ENCODE measurements at places on chromosomes 3 and 15.

- no peak for DNase-seq
These were observed 552.4 kb downstream of the VGLL3 start for GRCh38 chr3:86438544-86438943.

- no peak for DNase-seq
These were observed 88.2 kb upstream of the TSC22D2 start for GRCh38 chr3:150319900-150320299.

DNA sequence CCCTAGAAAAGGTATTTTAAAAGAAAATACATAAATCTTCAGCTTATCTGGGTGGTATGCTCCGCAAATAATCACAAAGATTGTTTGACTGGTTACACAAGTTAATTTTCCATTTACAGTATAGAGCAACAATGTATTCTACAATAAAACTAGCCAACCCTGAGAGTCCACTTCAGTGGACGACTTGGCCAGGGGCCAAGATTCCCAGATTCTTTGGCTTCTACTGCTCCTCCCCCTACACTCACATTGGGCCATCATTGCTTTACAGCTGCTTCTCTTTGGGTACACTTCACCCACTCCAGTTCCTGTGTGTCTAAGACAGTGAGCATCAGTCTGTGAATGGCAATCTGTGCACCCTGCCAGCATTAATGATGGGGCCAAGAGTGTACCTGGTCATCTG, 17.2 kb upstream of the PRICKLE2 start:
- no peak for DNase-seq

- DNase-seq, result no peak
These were observed 5.7 kb upstream of the CNTN6 start for GRCh38 chr3:1087066-1087560.

GRCh38 chr3:66536791-66537190, 36.0 kb upstream of the LRIG1 start:
- no peak for DNase-seq

- DNase-seq, result no peak
These were observed 77.8 kb downstream of the DCLK3 start for GRCh38 chr3:36686516-36686915.

DNA sequence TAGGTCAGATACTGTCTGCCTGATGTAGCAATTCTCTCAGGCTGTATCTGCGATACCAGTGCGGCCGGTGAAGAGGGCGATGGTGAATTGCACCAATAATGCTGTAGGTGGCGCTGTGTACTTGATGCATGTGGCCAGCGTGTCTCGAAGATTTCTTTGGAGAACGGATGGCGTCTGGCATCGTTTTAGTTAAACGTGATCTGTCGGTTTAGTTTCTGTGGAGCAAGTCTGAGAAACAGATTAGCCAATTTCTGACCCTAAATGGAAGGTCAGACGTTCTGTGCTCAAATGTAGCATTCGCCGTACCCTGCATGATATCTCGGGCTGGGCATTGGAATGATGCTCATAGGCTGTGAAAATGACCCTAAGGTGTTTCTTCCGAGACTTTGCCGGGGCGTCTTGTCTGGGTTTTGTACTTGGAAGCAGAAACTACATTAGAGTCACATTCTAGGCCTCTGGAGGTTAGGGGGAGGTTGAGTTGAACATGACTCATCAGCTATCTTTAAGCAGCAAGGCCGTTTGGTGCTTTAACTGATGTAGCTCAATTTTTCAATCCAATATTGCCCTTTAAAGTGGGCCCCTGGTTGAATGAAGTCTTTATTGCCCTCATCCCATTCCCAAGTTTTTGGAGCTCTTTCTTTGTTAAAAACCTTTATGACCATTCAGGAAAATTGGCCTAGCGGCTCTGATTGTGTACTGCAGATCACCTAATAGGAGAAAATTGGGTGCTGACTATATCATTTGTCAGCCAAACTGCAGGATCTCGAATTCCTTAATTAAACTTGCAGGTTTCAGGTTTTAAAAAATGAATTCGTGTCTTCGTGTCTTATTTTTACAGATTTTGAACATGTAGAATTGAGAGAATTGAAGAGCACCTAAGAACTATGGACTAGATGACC, 80.0 kb downstream of the SQOR start:
- peak; percentile 22 for DNase-seq

DNA sequence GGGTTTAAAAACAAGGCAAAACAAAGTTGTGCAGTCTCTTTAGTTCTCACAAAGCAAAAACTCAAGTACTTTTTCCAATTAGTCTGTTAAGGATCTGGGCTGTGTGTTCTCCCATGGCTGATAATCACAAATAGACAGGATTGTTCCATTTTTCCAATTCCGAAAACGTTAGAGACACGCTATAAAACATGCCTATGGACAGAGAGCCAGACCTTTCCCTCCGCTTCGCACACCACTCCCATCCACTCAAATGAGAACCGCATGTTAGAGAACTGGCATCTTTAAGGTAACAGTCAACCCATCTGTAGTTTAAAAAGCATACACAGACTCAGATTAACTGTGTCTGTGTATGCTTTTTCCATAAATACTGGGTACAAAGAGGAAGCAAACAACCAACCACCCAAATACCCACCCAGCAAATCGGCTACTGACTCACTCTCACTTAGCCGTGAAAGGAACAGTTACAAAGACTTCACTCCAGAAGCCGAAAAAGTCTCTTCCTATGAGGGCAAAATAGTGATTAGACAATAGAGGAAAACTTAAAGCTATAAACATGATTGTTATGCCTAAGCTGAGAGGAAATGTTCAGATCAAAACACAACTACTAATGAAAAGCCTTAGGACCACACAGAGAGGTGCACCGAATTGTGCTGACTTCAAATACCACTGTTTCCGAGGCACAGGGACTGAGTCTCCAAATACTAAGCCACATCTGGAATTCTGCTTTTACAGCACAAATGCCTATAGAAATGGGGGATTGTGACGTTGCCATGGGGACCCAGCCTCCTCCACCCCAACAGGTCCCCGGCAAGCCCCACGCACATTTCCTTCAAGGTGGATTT, 36.1 kb downstream of the IL17RD start:
- no peak for DNase-seq

DNA sequence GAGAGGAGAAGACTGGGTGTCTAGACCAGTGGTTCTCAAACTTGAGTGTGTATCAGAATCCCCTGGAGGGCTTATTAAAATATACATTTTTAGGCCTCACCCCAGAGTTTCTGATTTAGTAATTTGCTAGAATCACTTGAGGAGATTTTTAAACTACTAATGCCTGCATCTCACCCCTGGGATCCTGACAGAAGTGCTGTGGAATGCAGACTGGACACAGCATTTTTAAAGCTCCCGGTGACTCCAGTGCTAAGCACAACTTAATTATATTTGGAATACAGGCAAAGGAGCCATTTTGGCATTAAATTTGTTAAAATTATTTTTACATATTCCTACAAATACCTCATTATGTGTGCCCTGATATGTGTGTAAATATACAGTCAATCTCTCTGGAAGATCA, 26.7 kb upstream of the COL6A6 start:
- DNase-seq, result no peak

DNA sequence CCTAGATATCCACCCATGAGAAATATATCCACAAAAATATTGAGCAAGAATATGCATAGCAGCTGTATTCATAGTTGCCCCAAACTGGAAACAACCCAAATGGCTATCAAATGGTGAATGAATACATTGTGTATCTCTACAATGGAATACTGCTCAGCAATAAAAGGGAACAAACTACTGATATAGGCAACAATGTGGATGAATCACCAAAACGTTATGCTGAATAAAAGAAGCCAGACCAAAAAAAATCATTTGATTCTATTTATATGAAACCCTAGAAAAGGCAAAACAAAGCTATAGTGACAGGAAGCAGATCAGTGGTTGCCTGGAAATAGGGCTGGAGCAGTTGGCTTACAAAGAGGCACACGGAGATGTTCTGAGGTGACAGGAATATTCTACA, 15.5 kb upstream of the CMTM7 start:
- no peak for DNase-seq

DNA sequence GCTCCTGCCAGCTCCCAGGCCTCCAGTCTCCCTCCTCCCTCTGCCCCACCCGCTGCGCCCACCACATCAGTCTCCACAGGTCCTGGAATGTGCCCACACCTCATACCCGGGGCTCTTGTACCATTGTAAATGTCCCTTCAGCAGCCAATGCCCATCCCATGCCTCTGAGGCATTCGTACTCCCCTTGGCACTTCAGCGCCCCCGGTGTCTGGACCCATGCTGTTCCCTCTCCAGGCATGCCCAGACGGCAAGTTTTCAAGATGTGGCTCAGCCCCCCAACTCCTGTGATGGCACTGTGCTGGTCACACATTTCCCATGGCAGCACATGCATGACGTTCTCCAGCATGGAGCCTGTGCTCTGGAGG, 13.3 kb downstream of the PLXND1 start:
- DNase-seq, result no peak

GRCh38 chr15:69457304-69458280, 5.0 kb downstream of the RPLP1 start:
- no peak for DNase-seq

- no peak for DNase-seq
These were observed 381.5 kb upstream of the C2CD4B start for GRCh38 chr15:62546628-62547027.

DNA sequence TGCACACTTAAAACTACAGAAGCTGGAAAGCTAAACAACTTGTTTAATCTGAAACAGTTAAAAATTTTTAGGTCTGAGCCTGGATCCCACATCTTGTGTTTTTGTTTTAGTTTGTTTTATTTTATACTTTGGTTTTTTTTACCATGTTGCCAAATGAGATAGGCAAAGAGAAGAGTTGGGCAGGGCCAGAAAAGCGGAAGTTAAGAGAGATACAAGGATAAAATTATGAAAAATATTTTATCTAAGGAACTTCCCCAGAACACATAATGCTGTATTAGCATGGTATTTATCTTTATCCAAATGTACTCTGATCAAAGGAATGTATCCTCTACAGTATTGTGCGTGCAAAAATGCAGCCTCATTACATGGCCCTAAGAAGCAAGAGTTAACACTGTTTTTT, 50.7 kb downstream of the PROS1 start:
- DNase-seq, result no peak

- DNase-seq, result no peak
These were observed 730.2 kb upstream of the DPPA4 start for GRCh38 chr3:110067527-110067926.

GRCh38 chr3:41684797-41685735, 276.8 kb downstream of the ULK4 start:
- no peak for DNase-seq

DNA sequence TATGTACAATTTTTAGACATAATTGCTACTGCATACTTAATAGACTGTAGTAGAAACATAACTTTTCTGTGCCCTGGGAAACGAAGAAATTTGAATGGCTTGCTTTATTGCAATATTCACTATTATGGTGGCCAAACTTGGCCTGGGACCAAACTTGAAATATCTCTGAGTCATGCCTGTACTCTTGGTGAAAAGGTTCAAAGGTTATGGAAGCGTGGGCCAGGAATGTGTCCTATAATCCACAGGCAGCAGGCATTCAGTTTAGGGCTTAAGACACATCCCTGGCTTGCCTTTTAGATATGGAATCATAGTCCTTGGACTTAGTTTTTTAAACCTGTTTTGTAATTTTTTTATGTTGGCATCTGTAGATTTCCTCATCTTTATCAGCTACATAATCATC, 124.3 kb downstream of the LRIG1 start:
- DNase-seq, result no peak

GRCh38 chr3:1808590-1808989, 290.1 kb upstream of the CNTN4 start:
- no peak for DNase-seq

- DNase-seq, result no peak
These were observed 57.3 kb downstream of the SLC4A7 start for GRCh38 chr3:27426926-27427325.

DNA sequence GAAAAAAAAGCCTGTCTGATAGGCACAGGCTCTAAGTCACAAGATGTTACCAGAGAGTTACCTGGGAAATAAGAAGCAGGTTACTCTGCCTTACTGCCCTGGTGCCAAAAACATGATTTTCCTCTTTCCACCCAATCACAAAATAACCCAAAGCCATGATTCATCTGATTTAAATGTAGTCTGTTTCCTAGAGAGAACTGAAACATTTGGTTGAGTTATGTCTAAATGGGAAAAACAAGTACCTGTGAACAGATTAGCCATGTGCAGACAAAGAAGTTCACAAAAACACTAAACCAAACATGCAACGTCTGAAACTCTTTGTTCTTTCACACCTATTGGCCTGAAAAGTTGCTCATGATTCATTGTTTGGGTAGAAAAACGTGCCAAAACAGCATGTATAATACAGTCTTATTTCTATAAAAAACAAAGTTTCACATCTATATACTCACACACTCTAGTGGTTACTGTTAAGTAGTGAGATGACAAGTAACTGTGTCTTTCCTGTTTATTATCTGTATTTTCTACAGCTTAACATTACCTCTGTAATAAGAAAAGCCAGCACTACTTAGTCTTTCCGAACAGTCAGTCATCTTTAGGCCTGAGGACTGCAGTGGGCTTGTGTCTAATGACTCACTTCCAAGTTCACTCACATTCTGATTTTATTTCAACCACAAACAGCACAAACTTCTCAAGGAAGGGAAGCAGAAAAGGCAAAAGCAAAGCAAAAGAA, 30.2 kb downstream of the FAM174B start:
- no peak for DNase-seq

GRCh38 chr15:39302936-39303335, 277.9 kb upstream of the THBS1 start:
- DNase-seq, result no peak

- DNase-seq, result no peak
These were observed 3.5 kb downstream of the LRRC15 start for GRCh38 chr3:194365978-194366490.

- DNase-seq, result no peak
These were observed 72.1 kb downstream of the TLE3 start for GRCh38 chr15:70025413-70026296.

- no peak for DNase-seq
These were observed 1.9 kb upstream of the DLG1 start for GRCh38 chr3:197300361-197300760.

DNA sequence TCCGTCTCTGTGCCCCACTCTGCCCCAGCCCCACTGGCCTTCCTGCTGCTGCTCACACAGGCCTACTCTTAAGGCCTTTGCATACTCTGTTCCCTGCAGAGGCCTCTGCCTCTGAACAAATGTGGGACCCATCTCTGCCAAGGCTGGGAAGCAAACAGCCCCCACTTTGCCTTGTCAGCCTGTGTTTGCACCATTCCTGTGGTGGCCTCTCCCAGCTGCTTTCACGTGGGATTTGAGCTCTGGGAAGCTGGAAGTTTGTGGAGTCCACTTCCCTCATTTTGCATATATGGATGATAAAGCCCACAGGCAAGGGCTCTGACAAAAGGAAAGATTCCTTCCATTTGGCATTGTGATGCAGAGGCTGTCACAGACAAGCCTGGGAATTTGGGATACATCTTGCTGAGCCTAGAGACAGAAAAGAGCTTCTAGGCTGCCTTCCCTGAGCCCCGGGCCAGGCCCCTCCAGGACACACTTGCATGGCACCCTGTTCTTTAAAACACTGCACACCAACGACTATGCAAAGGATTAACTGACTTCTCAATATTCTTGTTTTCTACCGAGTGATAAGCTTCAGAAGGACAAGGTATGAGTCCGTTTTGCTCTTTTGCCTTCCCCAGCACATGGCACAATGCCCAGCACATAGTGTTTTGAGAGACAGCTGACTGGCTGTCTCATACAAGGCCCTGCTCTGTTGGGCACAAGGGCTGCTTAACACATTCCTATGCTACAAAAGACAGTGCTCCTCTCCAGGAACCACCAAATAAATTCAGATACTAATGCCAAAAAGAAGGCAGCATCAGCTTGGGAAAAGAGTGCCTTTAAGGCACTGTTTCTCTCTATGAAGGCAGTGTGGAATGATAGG, 120.7 kb upstream of the TOPAZ1 start:
- no peak for DNase-seq
